DMS53 (cell line): ENCODE measurements at places on chromosomes 3 and 15.

DNA sequence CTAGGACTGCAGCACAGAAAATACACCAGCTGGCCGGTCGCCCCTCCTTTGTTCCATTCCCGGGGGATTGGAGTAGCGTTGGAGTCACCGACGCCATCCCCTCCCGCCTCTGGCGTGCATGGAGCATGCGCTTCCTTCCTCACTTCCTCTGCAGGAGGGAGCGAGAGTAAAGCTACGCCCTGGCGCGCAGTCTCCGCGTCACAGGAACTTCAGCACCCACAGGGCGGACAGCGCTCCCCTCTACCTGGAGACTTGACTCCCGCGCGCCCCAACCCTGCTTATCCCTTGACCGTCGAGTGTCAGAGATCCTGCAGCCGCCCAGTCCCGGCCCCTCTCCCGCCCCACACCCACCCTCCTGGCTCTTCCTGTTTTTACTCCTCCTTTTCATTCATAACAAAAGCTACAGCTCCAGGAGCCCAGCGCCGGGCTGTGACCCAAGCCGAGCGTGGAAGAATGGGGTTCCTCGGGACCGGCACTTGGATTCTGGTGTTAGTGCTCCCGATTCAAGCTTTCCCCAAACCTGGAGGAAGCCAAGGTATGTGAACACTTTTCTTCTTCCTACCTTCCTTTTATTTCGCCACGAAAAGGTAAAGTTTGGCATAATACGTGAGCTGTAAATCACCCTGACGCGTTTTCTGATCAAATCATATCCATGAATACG lies at the start of gene SCG3:
SCG3 (plus strand) TSS at position 201 of the 661 bp plus-strand sequence; CDS start at position 454, 253 bp downstream.
- DNase-seq, result peak; percentile 91

DNA sequence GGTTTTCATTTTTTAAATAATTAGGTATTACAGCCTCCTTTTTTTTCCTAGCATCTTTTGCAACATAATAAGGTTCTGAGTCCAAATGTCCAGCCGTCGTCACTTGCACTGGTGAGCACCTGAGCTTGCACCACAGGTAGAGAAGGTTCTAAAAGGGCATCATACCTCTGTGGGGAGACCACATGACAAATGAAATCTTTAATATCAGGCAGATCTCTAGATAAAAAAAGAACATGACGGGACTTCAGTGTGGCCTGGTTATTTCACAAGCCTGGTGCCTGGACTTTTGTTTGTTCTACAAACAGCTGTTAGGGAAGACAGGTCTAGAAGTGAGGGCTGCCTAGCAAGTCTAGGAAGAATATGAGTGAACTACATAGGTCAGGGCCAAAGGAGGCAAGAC lies 3.6 kb downstream of the ZBED2 start:
- DNase-seq, result no peak

DNA sequence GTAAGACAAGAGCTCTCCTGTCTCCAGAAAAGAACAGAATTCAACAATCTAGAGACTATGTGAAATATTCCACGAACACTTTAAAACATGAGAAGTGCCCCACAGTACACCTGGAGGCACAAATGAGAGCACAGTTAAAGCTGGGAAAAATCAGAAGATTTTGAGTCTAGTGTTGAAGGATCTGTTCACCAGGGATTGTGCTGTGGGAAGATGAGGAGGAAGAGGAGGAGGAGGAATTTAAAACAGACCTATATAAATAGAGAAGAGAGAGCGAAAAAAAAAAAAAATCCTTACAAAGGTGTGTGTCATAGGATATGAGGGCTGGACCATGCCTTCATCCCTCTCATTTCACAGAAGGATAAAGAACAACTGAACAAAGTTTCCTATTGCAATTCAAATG lies 361.0 kb upstream of the SEMA6D start:
- no peak for DNase-seq

- DNase-seq, result no peak
Measured at GRCh38 chr15:67232591-67232990, 21.9 kb downstream of the AAGAB start.

DNA sequence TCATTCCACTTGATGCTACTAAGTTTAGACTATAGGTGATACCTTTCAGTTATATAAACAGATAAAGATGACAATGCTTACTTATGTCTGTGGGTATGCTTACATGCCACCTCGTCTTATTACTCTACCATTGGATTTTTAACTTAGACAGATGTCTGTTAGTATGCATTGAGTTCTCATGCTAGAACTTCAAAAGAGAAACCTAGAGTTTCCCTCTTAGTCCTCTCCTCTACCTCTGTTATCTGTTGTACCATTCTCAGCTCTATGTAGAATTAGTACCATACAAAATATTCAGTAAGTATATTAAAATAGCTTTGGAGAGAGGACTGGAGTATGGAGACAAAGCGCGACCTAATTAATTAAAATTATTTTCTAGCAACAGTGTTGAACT lies 111.3 kb downstream of the BBX start:
- DNase-seq, result no peak

DNA sequence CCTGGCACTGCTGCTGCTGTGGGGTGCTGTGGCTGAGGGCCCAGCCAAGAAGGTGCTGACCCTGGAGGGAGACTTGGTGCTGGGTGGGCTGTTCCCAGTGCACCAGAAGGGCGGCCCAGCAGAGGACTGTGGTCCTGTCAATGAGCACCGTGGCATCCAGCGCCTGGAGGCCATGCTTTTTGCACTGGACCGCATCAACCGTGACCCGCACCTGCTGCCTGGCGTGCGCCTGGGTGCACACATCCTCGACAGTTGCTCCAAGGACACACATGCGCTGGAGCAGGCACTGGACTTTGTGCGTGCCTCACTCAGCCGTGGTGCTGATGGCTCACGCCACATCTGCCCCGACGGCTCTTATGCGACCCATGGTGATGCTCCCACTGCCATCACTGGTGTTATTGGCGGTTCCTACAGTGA lies 2.1 kb downstream of the GRM2 start:
- DNase-seq, result no peak

DNA sequence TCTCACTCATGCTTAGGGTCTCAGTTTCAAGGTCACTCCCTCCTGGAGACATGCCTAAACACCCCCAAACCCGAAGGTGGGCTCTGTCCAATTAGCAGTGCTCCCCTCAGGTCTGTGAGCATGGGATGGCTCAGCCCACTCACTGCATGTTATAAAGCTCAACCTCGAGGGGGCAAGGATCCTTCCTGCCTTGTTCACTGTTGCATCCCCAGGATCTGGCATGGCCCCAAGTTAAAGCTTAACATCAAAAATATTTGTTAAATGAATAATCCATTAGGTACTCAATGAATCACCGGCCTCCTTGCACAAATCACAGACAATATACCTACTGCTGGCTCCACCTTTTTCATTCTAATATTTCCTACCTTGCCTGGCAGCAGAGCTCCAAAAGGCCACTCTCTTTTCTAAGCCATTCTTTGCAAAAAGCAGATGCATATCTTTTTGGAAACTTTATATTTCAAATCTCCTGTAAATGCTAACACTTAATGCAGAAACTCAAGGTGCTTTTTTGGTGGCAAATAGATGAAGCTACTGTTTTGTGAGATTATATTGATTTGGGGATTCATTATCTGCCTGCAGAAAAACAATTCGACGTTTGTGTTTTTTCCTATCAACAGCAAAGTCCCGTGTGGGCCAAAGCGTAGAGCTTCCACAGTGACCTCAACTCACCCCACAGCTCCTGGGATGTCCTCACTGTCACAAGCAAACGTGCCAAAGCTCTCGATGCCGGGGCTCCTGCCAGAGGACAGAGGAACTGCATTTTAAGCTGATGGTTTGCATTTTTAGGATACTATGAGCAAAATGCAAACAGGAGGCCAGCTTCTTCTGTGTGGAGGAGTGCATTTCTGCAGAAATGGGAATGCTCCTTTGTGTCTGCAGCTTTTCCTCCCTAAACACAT lies 35.4 kb downstream of the PCOLCE2 start:
- peak; percentile 52 for DNase-seq

GRCh38 chr3:12321015-12321414 lies 32.1 kb downstream of the PPARG start:
- DNase-seq, result no peak

- DNase-seq, result peak; percentile 8
Measured at GRCh38 chr15:79593119-79593869, 161.2 kb downstream of the MINAR1 start.

DNA sequence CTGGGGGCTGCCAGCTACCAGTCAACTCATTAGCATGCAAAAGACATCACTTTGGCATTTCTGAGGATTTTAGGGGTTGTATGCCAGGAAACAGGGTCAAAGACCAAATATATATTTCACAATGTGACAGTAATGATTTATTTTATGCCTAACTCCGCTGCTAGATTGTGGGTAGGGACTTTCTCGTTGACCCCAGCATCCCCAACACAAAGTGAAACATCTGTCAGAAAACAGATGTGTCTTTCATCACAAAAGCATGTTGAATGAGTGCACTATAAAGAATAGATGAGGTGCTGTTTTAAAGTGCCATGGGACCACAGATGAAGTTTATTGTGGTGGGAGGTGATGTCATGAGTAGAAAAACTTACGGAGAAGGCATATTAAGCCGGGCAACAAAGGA lies 59.7 kb downstream of the ITPR1 start:
- DNase-seq, result no peak

GRCh38 chr3:159919873-159920272 lies 68.8 kb upstream of the IL12A start:
- peak; percentile 56 for DNase-seq

GRCh38 chr3:32850226-32850625 lies 32.4 kb downstream of the TRIM71 start:
- no peak for DNase-seq

DNA sequence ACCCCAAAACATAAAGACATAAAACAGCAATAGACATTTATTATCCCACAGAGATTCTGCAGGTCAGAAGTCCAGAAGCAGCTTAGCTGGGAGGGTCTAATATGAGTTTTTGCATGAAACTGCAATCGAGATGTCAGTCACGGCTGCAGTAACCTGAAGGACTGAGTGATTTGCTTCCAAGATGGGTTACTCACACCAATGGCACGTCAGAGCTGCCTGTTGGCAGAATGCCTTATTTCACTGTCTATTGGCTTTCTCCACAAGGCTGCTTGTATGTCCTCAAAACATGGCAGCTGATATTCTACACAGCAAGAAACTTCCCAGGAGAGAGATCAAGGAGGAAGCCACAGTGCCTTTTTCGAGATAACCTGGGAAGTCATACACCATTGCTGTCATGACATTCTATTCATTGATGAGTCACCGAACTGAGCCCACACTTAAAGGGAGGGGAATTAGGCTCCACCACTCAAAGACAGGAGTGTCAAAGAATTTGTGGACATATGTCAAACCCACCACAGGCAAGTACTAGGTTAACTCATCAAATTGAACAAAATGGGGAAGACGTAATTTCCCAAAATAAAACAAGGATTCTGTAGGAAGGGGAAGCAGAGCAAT lies 122.2 kb downstream of the SYNPR start:
- no peak for DNase-seq
